ENCODE measurements at places on chromosomes 2 and 18.
A peak's percentile ranks its signal among the peaks of the same experiment; 100 is the strongest.

GRCh38 chr18:80171054-80171872 lies 62.2 kb downstream of the ADNP2 start:
- DNase-seq, result peak; percentile 31

DNA sequence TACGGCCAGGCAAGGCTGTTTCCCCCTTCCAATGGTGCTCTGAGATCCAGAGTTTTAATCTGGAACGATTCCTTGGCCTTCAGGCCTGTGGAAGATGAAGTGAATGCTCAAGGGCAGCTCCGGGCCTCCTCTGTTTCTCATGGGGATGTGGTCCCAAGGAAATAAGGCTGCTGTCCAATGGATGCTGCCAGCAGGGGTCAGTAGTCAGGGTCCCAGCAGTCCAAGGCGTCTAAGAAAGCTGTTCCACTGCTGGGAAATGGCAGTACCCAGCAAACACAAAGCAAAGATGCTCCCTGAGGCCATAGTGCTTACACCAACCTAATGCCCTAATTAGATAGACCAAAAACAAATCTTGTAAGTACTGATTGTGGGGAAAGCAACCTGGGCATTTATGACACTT lies 12.5 kb downstream of the NMS start:
- DNase-seq, result no peak

GRCh38 chr2:10413503-10413902 lies 34.6 kb downstream of the ODC1 start:
- DNase-seq, result no peak

GRCh38 chr2:181190711-181191110 lies 210.3 kb downstream of the UBE2E3 start:
- no peak for DNase-seq

DNA sequence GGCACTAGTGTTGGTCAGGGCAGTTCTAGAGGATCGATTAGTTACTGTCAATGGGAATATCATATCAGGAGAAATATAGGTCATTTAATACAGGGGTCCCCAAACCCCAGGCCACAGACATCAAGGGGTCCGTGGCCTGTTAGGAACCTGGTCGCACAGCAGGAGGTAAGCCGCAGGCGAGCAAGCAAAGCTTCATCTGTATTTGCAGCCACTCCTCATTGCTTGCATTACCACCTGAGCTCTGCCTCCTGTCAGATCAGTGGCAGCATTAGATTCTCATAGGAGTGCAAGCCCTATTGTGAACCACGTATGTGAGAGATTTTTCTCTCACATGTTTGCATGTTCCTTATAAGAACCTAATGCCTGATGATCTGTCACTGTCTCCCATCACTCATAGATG lies 81.9 kb downstream of the DSC3 start:
- DNase-seq, result no peak

DNA sequence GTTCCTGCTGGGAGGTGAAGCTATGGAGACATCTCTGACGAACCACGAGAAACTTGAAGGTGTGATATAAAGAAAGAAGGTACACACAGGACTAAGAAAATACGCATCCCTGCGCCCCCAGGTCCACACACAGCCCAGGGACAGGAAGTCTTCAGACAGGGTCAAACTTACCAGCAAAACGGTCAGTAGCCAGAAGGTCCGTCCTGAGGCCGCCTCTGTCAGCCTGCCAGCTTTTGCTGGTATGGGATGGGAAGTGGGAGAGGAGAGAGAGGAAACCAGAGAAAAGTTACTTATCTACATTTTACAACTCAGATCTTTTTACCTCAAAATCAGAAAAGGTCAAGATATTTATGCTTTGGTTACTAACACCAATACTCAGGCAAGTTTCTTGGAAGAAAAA lies 47.2 kb downstream of the HDLBP start:
- no peak for DNase-seq

- no peak for DNase-seq
These were observed 61.8 kb downstream of the CDH20 start for GRCh38 chr18:61394983-61395382.

- DNase-seq, result no peak
These were observed 15.8 kb upstream of the VRK2 start for GRCh38 chr2:58030771-58031170.

- DNase-seq, result no peak
These were observed 177.8 kb upstream of the EPAS1 start for GRCh38 chr2:46119453-46119852.

GRCh38 chr18:13616525-13617035 lies 109.8 kb downstream of the FAM210A start:
- no peak for DNase-seq

- no peak for DNase-seq
These were observed 107.1 kb downstream of the AGAP1 start for GRCh38 chr2:235600926-235601325.

GRCh38 chr18:56337507-56337906 lies 300.9 kb downstream of the TXNL1 start:
- no peak for DNase-seq

DNA sequence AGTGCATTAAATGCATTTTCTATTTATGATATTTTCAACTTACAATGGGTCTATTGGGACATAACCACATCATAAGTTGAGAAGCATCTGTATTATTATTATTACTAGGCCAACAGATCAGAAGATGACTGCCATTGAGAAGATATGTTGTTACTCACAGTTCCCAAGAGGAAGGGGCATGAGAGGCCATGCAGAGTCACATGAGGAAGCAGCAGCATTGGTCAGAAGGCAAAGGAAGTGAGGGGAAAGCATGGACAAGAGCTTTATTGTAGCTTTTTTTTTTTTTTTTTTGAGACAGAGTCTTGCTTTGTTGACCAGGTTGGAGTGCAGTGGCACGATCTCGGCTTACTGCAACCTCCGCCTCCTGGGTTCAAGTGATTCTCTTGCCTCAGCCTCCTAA lies 66.2 kb upstream of the LCLAT1 start:
- DNase-seq, result no peak

DNA sequence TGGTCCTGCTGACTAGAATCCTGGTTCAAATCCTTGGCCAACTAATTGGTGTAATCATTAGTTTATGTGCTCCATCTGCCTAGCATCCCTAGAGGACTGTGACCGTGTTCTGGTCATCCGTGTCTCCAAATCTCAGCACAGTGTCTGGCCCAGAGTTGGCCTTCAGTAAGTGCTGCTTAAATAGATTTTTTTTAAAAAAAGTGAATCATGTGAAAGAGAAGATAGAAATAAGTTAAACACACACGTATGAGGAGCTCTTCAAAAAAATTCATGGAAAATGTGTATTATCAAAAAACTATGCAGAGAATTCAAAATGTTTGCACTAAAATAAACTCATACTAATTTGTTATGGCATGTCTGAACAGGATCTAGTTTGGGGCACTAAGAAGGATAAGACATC lies 129.3 kb upstream of the TLK1 start:
- no peak for DNase-seq

- no peak for DNase-seq
These were observed 35.8 kb upstream of the PGAP1 start for GRCh38 chr2:196962325-196962724.

- DNase-seq, result no peak
These were observed 28.2 kb downstream of the HS1BP3 start for GRCh38 chr2:20622731-20623130.

GRCh38 chr2:111118981-111119821 lies 1.5 kb upstream of the BCL2L11 start:
- DNase-seq, result peak; percentile 26

DNA sequence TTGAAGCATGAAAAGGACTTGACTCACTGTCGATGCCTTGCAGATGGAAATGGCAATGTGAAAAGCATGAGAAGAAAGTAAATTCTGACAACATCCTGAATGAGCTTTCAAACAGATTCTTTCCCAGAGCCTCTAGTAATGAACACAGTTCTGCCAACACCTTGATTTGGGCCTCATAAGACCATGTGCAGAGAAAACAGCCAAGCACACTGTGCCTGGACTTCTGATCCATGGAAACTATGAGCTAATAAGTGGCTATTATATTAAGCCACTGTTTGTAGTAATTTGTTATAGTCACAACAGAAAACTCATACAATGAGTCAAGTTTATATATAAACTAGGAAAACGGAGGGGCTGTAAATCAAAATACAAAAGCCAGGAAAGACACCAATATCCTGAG lies 477.3 kb downstream of the MBD2 start:
- DNase-seq, result no peak

DNA sequence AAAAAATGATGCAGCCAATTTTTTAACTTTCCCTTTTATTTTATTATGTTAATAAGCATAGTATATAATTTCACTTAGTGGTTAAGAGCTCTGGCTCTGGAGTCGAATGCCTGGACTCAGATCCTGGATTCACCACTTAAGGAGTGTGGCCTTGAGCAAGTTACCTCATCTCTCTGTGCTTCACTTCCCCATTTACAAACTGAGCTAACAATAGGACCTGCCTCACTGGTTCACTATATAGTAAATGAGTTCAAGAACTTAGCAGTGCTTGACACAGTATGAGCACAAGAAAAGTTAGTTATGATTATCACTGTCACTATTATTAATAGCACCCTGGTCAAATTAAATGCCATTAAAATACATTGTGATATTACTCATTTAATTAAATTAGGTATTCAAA lies 30.6 kb downstream of the SCN3A start:
- DNase-seq, result no peak

DNA sequence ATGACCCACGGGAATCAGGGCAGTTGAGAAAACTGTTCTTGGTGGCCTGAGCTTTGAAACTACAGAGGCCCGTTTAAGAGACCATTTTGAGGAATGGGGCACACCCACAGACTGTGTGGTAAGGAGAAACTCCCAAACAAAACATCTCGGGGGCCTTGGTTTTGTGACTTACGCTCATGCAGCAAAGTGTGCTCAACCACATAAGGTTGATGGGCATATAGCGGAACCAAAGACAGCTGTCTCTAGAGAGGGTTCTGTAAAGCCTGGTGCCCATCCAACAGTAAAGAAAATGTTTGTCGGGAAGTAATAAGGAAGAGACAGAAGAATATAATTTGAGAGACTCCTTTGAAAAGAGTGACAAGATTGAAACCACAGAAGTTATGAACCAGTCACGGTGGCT lies 5.4 kb downstream of the MRO start:
- DNase-seq, result no peak

- DNase-seq, result no peak
These were observed 53.6 kb downstream of the STRN start for GRCh38 chr2:36912695-36913094.

GRCh38 chr2:141595316-141595920 lies 535.4 kb downstream of the LRP1B start:
- no peak for DNase-seq

DNA sequence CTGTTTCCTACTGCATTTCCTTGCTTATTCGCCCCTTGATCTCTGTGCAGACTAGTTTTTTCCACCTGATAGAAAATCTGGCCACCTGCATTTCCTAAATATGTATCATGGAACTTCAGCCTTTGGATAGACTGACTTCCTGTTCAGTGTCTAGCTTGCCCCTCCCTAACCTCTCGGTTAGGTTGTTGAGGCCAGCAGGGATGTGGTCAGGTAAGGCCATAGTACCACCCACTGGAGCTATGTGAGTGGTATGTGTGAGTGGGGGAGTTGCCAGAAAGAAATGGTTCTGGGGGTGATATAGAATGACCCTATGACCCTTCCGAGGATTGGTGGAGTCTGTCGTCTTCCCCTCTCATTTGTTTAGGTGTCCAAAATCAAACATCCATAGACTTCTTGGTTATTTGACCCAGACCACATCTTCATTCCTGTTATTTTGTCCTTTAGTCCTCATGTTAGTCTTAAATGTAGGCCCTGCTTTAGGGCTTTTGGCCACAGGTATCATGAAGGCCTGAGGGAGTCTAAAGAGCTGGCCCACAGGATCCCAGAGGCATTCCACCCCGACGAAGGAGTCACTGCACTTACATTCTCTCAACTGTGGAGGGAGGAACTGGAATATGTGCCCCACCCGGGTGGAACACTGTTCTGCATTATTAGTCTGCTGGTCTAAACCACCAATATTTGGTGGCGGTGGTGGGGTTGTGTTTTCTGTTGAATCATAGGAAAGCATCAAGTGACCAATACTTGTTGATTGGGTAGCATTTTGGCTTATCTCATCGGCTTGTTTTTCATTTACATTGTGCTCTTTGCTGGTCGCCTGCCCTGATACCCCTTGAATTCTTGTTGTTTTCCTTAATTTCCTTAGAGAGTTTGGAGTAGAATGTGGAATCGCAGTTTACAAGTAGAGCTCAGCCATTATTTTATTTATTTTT lies 21.9 kb downstream of the CAB39 start:
- no peak for DNase-seq

DNA sequence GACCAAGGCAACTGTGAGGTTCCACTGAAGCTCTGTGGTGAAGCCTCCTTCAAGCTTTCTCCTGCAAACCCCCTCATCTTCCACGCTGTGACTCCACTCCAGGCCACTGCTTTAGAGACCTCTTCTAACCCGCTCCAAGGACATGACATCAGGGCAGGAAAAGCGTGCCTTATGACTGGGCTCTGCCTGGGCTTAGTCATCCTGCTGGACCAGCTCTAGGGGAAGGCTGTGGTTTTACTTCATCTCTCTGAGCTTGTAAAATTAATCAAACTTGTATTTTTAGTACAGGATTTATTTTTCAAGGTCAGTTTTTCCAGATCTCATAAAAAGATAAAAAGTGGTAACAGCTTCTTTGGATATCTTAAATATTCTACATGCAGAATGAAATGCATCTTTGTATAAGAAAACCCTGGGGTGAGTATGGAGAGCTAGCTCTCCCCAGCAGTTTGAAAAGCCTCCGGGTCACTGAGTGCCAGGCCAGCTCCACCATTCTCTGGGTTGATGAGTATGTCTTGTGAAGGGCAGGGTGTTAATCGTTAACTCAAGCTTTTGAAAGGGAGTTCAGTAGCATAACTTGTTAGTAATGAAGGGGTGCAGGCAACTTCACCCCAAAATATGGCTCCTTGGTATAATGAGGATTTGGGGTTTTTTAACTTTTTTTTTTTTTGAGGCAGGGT lies 33.1 kb upstream of the YPEL5 start:
- DNase-seq, result no peak

DNA sequence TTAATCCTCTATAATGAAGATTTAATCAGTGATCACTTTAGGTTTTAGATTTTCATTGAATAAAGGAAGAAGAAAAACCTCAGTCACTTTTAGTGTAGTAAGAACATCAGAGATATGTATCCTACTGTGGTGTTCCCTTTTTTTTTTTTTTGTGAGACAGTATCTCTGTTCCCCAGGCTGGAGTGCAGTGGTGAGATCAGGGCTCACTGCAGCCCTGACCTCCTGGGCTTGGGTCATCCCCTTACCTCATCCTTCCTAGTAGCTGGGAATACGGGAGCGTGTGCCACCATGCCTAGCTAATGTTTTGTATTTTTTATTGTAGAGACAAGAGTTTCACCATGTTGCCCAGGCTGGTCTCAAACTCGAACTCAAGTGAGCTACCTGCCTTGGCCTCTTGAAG lies 5.1 kb downstream of the SLC39A10 start:
- DNase-seq, result no peak

GRCh38 chr18:34223164-34223892 lies 1.4 kb downstream of the NOL4 start:
- no peak for DNase-seq

DNA sequence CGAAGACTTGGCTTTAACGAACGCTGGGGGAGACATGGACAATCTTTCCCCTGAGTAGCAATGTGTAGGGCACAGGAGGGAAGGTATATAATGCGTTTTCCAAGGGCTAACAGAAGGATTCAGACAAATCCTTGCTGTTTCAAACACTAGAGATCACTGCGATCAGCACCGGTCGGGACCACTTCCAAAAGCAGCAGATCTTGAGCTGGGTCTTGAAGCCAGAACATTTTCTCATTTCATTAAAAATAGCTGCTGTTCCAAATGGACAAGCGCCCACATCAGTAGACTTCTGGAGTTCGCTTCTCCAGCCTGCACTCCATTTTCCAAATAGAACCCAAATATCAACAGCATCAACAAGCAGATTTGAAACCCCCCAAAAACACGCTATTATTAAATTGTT lies 65.1 kb upstream of the MAPRE2 start:
- no peak for DNase-seq
